ENCODE measurements at places on chromosomes 4 and X. TPM values are rescaled to one million over a fixed set of nuclear protein-coding genes. Genes with fewer than 3 reads are reported as not detected.

- no peak for DNase-seq
- H3K4me3 ChIP-seq = no peak overlapping the region
- no peaks in the 10 kb centered on the region for H3K36me3 ChIP-seq
- no peak overlapping the region for H3K27ac ChIP-seq
These were observed 95.8 kb downstream of the PALLD start for GRCh38 chr4:168592676-168593075.

GRCh38 chrX:121546317-121546716 is 498.9 kb downstream of the GLUD2 start:
- H3K36me3 ChIP-seq = no peaks in the 10 kb centered on the region
- H3K27ac ChIP-seq = no peak overlapping the region
- no peaks in the 10 kb centered on the region for H3K4me1 ChIP-seq
- DNase-seq = no peak
- peaks cover 6% of the 10 kb centered on the region for H3K27me3 ChIP-seq

BEND2 gene
- polyA plus RNA-seq = not detected

FAT4 gene
- polyA plus RNA-seq = 1.4 TPM

- H3K27me3 ChIP-seq = no peaks in the 10 kb centered on the region
- DNase-seq = no peak
- no peak overlapping the region for H3K4me3 ChIP-seq
- no peak overlapping the region for H3K27ac ChIP-seq
- no peaks in the 10 kb centered on the region for H3K36me3 ChIP-seq
These were observed 10.1 kb downstream of the SH3D19 start for GRCh38 chr4:151315212-151315886.

GRCh38 chr4:143575331-143575730 is 61.8 kb downstream of the SMARCA5 start:
- H3K27ac ChIP-seq = no peak overlapping the region
- H3K27me3 ChIP-seq = no peaks in the 10 kb centered on the region
- H3K4me1 ChIP-seq = no peaks in the 10 kb centered on the region
- H3K36me3 ChIP-seq = peaks cover 3% of the 10 kb centered on the region
- H3K4me3 ChIP-seq = no peak overlapping the region
- DNase-seq = no peak
